Left ventricle myocardium inferior (tissue), 1 donor: ENCODE measurements at places on chromosomes 11 and 22. TPM values are rescaled to one million over a fixed set of nuclear protein-coding genes. Genes with fewer than 3 reads are reported as not detected.

Gene KRTAP5-8
- total RNA-seq, result not detected

Gene COA4
- 53.1 TPM for total RNA-seq

Gene CD81
- total RNA-seq, result 412 TPM

DNA sequence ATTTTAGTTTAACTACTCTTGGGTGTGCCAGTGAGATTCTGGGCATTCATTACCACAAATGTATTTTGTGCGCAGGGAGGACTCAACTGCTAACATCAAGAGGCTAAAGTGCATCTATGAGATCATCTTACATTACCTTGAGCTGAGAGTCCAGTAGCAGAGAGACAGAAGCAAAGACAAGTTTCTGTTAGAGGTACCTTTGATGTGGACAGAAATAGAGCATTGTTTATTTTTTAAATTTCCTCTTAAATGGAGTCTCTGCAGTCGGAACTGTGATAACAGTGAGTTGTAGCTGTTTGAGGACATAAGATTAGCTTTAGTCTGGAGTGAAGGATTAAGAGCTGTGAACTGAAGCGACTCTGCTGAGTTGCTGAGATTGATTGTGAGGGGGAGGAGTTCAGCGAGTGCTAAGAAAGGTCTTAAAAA is 297.0 kb downstream of the CADM1 start:
- no peak for DNase-seq

DNA sequence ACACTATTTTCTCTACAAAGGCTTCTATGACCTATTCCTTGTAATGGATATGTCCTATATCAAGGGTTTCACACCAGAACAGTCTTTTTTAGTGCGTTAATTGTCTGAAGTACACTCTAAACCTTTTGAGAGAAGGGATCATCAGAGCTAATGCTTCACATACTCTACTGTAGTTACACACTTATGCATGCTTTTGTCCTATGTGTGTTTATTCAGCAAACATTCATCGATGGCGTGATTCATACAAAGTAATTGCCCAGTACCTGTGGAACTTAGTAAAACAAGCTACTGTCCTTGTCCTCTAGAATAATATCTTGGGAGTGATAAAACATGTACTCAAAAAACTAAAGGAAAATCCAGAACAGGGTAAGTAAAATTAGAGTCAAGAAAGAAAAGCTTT is 139.2 kb downstream of the GUCY1A2 start:
- no peak for DNase-seq
